Hematopoietic multipotent progenitor cell treated with erythropoietin and hydrocortisone succinate and interleukin-3 and kit ligand, for 17 days (in vitro differentiated cells): ENCODE measurements at places on chromosomes 12 and 14.

DNA sequence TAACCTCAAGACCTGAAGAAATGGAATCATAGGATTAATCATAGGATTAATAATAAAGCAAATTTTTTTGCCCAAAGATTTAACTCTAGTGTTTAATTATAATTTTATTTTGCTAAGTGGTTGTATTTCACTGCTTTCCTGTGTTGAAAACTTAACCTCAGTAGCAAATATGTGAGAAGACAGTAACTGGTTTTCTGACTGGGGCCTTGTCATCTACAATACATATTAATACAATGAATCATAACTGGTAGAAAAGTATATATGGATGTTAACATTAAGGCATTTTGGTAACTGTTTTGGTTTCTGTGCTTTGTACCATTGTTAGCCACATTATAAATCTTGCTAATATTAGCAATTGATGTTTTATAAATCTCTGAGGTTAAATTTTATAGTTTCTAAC, 92.2 kb downstream of the ACSS3 start:
- DNase-seq = no peak

- no peak for DNase-seq
Measured at GRCh38 chr14:43306053-43306452, 1201.0 kb downstream of the FSCB start.

GRCh38 chr12:87642245-87642644, 387.0 kb downstream of the C12orf50 start:
- no peak for DNase-seq

DNA sequence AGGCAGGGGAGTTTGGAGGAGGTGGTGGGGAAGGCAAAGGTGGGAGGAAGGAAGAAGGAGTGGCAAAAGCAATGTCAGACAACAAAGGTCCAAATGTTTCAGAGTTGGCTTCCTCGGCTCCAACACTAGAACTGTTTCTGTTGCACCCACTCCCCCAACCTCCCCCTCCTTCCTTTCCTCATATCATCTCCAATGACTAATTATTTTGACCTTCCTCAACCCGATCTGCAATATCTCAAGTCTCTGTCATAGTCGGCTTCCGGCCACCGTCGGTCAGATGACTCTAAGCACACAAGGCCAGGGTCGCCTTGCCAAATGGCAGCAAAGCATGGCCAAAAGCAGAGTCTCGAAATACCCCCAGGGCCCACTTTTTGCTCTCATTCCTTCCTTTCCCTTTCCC, 637.0 kb upstream of the TBX3 start:
- no peak for DNase-seq

- DNase-seq = no peak
Measured at GRCh38 chr14:53144244-53144643, 8.9 kb downstream of the DDHD1 start.

DNA sequence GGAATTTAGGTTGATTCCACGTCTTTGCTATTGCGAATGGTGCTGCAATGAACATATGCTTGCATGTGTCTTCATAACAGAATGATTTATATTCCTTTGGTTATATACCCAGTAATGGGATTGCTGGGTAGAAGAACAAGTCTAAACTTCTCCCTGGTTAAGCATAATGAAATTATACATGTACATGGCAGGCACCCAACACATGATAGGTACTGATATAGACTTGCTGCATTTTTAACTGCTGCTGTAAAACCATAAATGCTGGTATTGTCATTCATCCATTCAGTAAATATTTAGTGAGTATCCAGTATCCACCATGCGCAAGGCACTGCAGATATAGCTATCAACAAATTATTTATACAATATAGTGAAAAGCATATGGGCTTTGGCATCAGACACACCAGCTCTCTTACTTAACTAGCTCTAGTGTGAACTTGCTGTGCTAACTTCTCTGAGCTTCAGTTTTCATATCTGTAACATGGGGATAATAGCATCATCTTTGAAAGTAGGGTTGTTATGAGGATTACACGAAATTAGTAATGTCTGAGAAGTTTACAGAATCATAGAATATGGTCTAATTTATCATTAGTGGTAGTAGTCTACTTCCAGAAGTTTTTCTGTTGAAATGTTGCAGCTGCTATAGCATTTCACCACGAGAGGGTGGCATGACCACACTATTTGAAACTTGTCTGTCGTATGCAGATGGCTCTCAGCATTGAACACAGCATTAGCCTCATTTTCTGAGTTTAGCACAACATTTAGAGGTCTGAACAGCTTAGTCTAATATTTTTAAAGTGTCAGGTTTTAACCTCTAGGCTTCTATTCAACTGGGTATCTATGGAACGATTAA, 32.0 kb upstream of the SEL1L start:
- no peak for DNase-seq

GRCh38 chr12:12501121-12501520, 61.5 kb downstream of the DUSP16 start:
- DNase-seq = no peak

DNA sequence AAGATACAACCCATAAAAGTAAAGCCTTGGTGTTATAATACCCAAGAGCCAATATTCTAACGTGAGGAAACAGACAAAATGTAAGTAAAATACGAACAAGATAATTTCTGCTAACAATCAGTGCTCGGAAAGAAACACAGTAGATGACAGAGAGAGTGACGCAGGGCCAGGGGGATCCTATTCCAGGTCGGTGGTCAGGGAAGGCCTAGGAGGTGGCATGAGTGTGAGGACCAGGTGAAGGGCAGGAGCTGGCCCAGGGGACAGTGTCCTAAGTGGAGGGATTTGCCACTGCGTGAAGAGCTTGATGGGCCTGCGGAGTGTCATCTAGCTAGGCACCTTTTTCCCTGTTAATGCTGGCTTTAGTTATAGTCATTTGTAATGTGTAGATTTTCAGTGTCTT, 35.3 kb downstream of the ETV6 start:
- no peak for DNase-seq

- no peak for DNase-seq
Measured at GRCh38 chr14:24264298-24264697, 1.3 kb upstream of the TGM1 start.

DNA sequence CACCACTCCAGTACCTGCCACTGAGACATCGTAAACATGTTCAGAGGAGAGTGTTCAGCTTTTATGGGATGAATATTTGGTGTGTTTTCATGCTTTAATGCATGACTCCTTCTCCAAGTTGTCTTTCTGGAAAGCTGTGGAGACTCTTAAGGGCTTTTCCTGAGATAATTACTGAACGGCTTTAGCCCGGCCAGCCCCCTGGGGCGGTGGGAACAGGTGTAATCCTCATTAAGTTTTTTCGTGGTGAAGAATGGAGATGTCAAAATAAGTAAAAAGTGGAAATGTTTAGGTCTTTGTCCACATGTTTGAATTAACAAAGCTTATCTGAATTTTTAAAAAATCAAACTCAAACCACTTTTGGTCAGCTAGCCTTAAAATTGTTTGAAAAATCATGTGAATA, 1.5 kb downstream of the SYNE2 start:
- DNase-seq = no peak

GRCh38 chr12:93803424-93803807, 126.2 kb downstream of the CRADD start:
- DNase-seq = no peak

- DNase-seq = no peak
Measured at GRCh38 chr14:100135784-100136183, 23.7 kb downstream of the DEGS2 start.

- no peak for DNase-seq
Measured at GRCh38 chr14:89017417-89017816, 193.0 kb downstream of the TTC8 start.

DNA sequence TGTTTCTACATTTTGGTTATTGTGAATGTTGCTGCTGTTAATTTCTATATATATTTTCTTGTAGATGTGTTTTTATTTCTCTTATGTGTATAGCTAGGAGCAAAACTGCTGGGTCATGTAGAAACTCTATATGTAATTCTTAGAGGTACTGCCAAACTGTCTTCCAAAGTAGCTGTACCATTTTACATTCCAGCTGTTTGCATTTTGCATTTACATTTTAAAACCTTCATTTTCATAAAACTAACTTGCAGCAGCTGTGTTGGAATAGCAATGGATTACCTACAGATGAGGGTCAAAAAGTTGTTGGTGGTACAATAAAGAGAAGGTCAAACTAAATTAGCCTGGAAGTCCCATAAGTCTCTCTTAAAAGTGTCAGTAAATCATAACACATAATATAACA, 1109.7 kb downstream of the FLRT2 start:
- DNase-seq = no peak

- DNase-seq = no peak
Measured at GRCh38 chr12:65634626-65635331, 189.5 kb upstream of the HMGA2 start.

GRCh38 chr14:65159281-65160062, 57.2 kb upstream of the MAX start:
- DNase-seq = no peak

DNA sequence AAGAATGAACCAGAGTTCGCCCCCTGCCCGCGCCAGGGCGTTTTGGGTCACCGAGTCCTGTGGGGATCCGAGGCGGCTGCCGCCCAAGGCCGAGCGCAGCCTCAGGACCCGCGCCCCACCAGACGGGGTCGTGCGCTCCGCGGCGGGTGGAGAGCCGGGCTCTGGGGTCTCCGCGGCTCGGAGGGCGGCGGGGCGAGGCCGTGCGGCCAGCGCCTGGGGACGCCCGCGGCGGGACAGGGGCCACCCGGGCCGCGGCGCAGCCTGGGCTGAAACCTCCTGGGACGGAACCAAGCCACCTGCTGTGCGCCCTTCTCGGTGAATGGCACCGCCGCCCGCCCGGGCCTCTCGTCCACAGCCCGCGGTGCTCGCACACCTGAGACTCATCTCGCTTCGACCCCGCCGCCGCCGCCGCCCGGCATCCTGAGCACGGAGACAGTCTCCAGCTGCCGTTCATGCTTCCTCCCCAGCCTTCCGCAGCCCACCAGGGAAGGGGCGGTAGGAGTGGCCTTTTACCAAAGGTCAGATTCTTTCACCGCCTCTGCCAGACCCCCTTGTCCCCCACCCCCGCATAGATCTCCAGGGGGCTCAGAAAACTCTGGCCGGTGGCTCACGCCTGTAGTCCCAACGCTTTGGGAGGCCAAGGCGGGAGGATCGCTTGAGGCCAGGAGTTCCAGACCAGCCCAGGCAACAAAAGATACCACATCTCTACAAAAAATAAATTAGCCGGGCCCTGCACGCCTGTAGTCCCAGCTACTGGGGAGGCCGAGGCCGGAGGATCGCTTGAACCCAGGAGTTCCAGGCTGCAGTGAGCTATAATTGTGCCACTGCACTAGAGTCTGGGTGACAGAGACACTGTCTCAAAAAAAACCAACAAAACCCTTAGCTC, 901 bp downstream of the B3GNT4 start:
- no peak for DNase-seq

GRCh38 chr12:107557589-107558100, 128.0 kb upstream of the PWP1 start:
- no peak for DNase-seq

- no peak for DNase-seq
Measured at GRCh38 chr14:59246566-59246965, 58.1 kb downstream of the DAAM1 start.

DNA sequence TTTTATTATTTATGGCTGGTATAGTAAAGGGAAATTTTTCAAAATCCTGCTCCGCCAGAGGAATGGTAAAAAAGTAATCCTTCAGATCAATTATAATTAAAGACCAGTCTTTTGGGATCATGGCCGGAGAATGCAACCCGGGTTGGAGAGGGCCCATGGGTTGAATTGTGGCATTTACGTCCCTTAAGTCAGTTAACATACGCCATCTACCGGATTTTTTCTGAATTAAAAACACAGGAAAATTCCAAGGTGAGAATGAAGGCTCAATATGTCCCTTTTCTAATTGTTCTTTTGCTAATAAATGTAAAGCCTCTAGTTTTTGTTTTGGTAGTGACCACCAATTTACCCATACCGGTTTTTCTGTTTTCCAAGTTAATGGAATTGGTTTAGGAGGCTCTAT, 602.8 kb downstream of the ALG10 start:
- no peak for DNase-seq

GRCh38 chr14:105479431-105480158, 5.0 kb downstream of the CRIP2 start:
- no peak for DNase-seq

- no peak for DNase-seq
Measured at GRCh38 chr14:31746326-31746725, 185.1 kb downstream of the NUBPL start.

- peak; percentile 73 for DNase-seq
Measured at GRCh38 chr12:31324116-31324844, 1.7 kb downstream of the SINHCAF start.

GRCh38 chr12:1912580-1913376, 5.7 kb downstream of the CACNA2D4 start:
- DNase-seq = no peak

DNA sequence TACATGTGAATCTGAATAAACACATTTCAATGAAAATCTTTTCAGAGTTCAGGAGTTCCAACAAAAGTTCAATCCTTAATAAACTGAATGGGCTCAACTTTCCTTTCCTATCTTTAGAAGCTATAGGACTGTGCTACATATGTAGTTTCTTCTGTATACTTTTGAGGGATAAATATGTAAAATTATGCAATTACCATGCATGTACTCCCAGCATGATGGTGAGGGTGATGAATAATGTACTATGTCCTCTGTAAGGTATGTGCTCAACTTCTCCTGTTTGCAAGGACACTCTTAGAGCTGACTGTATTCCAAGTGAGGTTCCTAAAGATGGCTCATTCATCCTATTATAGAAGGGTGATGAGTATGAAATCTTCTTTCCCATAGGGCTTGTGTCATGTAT, 15.5 kb downstream of the MBIP start:
- DNase-seq = no peak

- DNase-seq = no peak
Measured at GRCh38 chr12:65892841-65893251, 68.6 kb downstream of the HMGA2 start.

DNA sequence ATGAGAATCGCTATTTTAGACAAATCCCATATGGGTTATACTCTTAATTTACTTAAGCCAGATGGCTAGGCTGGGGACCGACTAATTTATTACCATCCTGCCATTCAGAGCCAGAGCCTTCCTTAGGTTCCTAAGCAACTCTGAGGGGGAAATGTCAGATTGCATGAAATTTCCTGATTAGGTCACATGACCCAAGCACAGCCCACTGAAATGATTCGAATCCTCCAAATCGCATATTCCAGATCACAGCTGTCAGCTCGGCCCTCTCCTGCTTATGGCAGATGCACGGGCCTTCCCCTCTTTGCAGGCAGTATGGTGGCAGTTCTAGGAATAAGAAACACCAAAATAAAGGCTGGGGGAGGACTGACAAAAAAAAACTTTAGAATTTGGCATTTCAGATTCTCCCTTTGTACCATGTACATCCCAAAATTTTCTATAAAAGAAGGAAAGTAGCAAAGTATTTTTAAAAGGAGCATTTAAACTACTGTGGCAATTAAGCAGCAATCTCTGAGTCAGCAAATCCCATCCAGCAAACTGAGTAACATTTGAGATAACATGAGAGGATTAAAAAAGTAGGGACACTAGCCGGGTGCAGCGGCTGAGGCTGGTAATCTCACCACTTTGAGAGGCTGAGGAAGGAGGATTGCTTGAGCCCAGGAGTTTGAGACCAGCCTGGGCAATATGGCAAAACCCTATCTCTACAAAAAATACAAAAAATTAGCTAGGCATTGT, 30.5 kb upstream of the NUDT4 start:
- peak; percentile 74 for DNase-seq

GRCh38 chr14:73227812-73228781, 9.2 kb upstream of the PAPLN start:
- DNase-seq = no peak
